Chondrocyte (in vitro differentiated cells): ENCODE measurements at places on chromosomes 1 and 21.

DNA sequence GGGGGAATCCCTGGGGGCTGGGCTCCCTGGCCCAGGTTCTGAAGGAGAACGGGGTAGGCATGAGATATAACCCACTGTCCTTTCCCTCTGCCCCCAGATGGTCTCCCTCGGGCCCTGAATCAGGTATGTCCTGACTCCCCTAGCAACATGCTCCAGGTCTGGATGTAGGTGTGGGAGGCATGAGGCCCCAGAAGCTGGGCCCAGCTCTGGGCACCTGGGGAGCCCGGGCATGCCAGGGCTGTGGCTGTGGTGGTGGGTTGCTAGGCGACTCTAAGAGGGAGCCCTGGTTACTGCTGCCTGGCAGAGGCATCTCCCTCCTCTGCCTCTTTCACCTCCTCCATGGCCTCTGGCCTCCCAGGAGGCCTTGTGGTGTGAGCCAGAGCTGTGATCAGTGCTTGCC is 16.2 kb downstream of the FOXO6 start:
- no peak for DNase-seq

DNA sequence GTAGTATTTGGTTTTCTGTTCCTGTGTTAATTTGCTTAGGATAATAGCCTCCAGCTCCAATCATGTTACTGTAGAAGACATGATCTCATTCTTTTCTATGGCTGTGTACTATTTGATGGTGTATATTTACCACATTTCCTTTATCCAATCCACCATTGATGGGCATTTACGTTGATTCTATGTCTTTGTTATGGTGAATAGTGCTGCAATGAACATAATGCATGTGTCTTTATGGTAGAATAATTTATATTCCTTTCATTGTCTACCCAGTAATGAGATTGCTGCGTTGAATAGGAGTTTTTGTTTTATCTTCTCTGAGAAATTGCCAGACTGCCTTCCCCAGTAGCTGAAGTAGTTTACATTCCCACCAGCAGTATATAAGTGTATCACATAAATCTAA is 538.8 kb downstream of the LRRIQ3 start:
- no peak for DNase-seq

GRCh38 chr1:78718566-78718965 is 68.9 kb downstream of the IFI44 start:
- no peak for DNase-seq

DNA sequence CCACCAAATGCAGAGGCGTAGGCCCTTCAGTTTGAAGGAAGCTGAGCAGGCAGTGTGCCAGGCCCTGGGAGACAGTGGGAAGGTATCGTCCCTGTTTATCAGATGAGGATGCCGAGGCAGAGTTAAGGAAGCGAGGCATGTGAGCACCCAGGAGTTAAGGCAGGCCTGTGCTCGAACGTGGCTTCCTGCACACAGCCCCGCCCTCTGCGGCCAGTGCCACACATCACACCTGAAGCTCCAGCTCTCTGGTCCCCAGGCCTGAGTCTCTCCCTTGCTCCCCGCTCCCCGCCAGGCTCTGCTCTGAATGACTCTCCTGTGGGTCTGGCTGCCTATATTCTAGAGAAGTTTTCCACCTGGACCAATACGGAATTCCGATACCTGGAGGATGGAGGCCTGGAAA is 32.1 kb downstream of the EPHX1 start:
- DNase-seq, result no peak

DNA sequence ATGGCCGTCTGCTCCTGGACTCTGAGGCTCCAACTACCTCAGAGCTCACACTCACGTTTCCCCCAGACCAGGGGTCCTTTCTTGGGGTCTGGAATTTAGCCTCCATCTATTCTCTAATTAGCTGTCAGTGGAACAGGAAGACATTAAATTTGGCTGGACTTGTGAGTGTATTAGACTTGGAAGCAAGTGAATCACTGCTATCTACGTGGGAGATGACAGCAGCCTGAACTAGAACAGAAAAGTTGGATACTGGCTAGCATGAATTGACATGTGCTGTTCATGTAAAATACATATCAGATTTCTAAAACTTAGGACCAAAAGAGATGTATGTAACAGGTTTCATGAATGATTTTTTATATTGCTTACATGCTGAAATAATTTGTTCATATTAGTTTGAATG is 28.0 kb downstream of the TAF5L start:
- DNase-seq, result no peak

GRCh38 chr1:109492779-109493178 is 1.1 kb upstream of the CYB561D1 start:
- no peak for DNase-seq

GRCh38 chr1:7229696-7230631 is 444.7 kb downstream of the CAMTA1 start:
- no peak for DNase-seq

DNA sequence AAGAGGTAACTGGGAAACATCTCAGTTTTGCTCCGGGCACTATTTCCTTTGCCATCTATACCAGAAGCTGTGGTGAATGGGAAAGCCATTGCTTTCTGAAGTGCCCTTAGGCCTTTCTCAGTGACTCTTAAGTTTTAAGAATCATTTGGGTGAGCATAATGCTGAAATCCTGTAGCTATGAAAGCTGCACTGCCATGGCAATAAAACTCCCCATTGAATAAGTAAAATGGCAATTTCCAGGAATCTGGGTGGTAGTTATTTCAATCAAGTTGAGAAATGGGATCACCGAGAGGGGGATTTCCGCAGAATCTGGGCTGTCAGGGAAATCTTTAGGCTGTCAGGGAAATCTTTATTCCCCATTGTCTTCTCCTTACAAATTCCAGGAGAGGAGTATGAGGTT is 26.8 kb upstream of the MACF1 start:
- no peak for DNase-seq

DNA sequence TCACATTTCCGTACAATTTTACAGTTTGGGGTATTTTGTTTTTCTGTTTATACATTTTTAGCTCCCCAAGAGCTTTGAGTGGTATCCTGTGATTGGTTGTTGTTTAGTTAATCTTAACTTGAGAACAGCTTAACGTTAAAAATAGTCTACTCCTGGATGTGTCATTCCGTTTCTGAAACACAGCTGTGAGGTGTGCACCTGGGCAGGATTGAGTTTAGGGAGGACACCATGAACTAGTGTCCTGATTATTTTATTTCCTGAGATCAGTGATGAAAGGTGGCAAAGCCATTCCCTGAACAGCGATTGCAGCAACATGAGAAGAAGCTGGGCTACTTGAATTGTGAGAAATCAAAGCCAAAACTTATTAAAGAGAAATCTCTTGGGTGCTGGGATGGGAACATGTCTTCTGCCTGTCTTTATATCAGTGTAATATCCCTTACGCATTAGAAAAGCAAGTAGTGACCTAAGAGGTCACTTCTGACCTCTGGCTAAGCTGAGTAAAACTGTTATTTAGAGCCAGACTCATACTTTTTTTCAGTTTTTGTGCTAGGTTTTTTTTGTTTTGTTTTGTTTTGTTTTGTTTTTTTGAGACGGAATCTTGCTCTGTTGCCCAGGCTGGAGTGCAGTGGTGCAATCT is 43.4 kb downstream of the ZBTB40 start:
- no peak for DNase-seq

GRCh38 chr1:234683127-234683860 is 73.3 kb upstream of the IRF2BP2 start:
- no peak for DNase-seq

DNA sequence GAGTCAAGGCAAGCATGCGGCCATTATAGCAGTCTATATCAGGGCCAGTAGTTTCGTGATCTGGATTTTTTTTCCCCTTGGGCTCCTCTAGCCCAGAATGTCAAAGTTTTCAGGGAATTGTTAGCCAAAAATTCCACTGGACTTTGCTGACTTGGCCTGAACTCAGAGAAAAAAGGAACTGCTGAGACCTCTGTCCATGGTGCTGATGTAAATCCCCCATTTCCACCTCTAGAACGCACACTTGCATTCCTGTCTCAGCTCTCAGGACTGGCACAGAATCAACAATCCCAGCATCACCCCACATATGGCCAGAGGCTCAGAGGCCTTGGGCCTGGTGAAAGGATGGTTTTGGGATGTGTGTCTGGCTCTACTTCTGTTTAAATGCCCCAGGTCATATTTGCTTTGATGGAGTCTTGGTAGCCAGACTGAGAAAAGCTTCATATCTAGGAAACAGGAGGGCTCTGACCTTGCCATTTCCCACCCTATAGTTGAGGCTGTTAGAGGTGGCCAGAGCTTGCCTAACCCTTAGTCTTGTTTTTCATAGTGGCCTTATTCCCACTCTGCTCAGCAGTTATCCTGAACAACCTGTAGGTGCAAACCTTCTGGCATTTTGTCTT is 16.9 kb upstream of the EFCAB14 start:
- DNase-seq, result no peak

DNA sequence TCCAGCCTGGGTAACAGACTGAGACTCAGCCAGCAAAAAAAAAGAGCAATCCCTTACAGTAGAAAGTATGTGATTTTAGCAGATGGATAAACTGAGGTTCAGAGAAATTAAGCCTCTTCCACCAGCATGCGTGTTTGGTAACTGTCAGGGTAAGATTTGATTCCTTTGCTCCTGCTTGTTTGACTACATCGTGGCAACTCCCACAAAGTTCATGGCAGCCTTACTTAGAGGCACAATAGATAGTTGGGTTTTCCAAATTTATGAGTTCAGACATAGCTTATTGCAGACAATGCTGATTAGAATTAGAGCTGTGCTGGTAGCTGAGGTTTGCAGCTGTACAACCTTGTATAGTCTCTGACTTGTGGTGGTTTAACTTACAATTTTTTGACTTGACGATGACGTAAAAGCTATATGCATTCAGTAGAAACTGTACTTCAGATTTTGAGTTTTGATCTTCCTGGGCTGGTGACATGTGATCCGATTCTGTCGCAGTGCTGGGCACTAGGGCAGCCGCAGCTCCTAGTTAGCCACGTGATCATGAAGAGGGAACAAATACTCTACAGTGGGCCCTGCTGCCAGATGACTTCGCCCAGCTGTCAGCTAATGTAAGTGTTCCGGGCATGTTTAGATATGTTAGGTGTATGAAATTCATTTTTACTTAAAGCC is 167.8 kb downstream of the DHRS3 start:
- DNase-seq, result no peak
